Stimulated activated CD4-positive, alpha-beta T cell treated with anti-CD3 and anti-CD28 coated beads, Interleukin-1b, Interleukin-23, amount 100 ng/mL, for 24 hours (primary cell): ENCODE measurements at places on chromosomes 6 and 20.

DNA sequence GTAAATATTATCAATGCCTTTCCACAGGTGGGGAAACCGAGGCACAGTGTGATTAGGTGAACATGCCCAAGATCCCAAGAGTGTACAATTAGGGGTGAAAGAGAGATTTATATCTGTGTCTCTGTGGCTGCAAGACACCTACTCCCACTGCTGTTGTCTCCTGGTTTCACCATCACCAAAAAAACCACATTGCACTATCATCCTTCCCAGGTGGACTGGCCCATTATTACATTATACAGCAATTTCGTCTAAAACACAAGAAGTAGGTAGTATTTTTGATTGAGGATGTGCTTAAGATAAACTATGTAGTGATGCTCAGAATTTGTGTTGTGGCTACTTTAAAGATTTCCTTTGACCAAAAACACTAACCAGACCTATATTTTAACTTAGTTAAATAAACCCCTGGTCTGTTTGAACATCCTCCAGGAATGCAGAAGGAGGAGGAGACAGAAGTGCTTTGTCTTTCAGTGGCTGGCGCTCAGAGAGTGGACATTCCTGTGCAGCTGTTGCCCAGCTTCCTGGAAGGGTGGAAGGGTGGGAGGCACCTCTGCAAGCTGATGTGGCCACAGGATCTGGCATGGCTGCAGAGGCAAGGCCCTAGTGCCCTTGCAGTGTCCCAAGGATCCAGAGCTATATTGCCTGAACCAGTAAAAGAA is 23.8 kb downstream of the DCBLD1 start:
- DNase-seq, result no peak

DNA sequence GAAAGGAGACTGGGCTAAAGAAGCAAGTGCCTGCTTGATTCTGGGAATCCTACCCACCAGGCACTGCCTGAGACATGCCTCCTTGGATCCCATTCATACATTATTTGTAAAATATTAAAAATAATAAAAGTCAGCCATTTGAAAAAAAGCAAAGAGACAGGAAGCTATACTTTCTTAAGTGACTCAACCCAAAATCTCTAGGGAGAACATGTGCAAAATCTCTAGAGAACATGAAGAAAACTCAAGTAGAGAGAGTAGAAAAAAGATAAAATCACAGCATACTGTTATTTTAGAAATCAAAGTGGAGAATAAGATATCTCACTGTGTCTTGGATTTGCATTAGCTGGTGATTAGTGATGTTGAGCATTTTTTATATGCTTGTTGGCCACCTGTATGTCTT is 197.2 kb upstream of the GGTLC1 start:
- DNase-seq, result no peak

GRCh38 chr20:3135507-3136070 is 24.1 kb downstream of the FASTKD5 start:
- DNase-seq, result no peak

- no peak for DNase-seq
Measured at GRCh38 chr20:3909952-3910366, 20.8 kb downstream of the PANK2 start.

- DNase-seq, result no peak
Measured at GRCh38 chr6:5751525-5752390, 255.0 kb downstream of the NRN1 start.
